MCF 10A (cell line): ENCODE measurements at places on chromosomes 1 and 21. TPM values are rescaled to one million over a fixed set of nuclear protein-coding genes. Genes with fewer than 3 reads are reported as not detected.

DNA sequence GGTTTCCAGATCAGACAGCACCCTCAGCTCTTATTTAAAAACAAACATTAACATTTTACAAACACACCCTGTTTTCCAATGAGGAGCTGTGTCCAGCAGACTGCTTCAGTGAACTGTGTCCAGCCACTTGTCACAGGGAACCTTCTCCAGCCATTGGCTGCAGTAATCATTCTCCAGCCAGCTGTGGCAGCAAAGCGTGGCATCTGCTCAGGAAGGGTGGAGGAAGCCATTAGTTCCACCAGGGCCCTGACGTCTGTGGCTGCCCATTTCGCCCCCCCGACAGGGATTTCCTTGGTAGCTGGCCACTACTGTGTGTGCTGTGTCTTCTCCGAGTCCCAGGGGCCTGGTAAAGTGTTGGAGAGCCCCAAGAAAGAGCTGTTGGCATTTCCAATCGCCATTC lies 62.9 kb upstream of the SELENON start:
- no peaks in the 10 kb centered on the region for H3K36me3 ChIP-seq
- H3K27ac ChIP-seq: no peak overlapping the region
- no peak overlapping the region for H3K4me3 ChIP-seq
- peaks cover 28% of the 10 kb centered on the region for H3K27me3 ChIP-seq
- no peak for DNase-seq

Gene CFHR4
- not detected in 2 replicates for total RNA-seq

Gene ICOSLG
- 1.2 and 1.5 TPM in 2 replicates for total RNA-seq

Gene KIF2C
- 20.8 and 25.1 TPM in 2 replicates for total RNA-seq

- peak; percentile 98 for DNase-seq
- H3K27me3 ChIP-seq: no peaks in the 10 kb centered on the region
- H3K36me3 ChIP-seq: peaks cover 7% of the 10 kb centered on the region
Observed at GRCh38 chr1:32989160-32990050, 24.8 kb upstream of the RNF19B start.

DNA sequence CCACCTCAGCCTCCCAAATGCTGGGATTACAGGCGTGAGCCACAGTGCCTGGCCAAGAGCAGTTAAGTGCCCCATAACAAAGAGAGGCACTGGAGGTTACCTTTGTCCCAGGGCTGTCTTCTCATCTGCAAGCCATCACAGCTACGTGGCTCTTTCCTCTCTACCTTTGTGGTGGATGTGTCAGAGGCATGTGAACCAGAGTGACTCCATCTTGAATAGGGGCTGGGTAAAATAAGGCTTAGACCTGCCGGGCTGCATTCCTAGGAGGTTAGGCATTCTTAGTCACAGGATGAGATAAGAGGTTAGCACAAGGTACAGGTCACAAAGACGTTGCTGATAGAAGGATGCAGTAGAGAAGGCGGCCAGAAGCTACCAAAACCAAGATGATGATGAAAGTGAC lies 59.4 kb upstream of the POU2F1 start:
- H3K4me3 ChIP-seq: no peak overlapping the region
- no peak overlapping the region for H3K27ac ChIP-seq
- no peaks in the 10 kb centered on the region for H3K36me3 ChIP-seq
- no peaks in the 10 kb centered on the region for H3K27me3 ChIP-seq

- no peak for DNase-seq
- H3K4me1 ChIP-seq: no peaks in the 10 kb centered on the region
- H3K27ac ChIP-seq: no peak within 1 kb of the TSS
- H3K27me3 ChIP-seq: no peaks in the 10 kb centered on the region
Observed at GRCh38 chr1:198540580-198540979, at the start of gene ATP6V1G3. Gene ATP6V1G3 (minus strand): TSS chr1:198540680. CDS start chr1:198540650, 30 bp downstream.

- no peak for DNase-seq
- no peaks in the 10 kb centered on the region for H3K36me3 ChIP-seq
- H3K27ac ChIP-seq: no peak overlapping the region
- no peaks in the 10 kb centered on the region for H3K4me1 ChIP-seq
- H3K27me3 ChIP-seq: peaks cover 10% of the 10 kb centered on the region
Observed at GRCh38 chr1:217076902-217077301, 353.7 kb upstream of the ESRRG start.

DNA sequence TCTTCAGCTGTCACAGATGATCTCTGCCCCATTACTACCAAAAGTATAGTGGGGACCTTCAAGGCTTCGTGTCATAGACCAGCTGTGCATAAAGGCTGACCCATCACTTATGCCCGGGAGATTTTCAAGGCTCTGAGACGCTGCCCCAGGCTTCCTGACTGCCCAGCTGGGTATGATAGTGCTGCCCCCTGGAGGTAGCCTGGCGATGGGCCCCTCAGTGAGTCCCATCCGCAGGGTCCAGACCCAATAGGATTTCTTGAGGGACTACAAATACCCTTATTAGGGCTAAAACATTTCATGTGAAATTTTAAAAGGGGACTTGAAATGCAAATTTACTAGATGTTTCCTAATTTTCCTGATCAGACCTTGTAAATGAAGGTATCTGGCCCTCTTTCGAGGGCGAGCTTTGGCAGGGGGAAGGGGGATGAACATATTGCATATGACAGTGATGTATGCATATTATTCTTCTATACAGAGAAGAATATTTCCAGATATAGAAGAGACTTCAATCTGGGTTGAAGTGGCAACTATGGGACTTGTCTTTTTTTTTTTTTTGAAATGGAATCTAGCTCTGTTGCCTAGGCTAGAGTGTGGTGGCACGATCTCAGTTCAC lies 11.7 kb upstream of the FCMR start:
- no peaks in the 10 kb centered on the region for H3K27me3 ChIP-seq
- no peak overlapping the region for H3K4me3 ChIP-seq
- H3K36me3 ChIP-seq: no peaks in the 10 kb centered on the region
- no peaks in the 10 kb centered on the region for H3K4me1 ChIP-seq

DNA sequence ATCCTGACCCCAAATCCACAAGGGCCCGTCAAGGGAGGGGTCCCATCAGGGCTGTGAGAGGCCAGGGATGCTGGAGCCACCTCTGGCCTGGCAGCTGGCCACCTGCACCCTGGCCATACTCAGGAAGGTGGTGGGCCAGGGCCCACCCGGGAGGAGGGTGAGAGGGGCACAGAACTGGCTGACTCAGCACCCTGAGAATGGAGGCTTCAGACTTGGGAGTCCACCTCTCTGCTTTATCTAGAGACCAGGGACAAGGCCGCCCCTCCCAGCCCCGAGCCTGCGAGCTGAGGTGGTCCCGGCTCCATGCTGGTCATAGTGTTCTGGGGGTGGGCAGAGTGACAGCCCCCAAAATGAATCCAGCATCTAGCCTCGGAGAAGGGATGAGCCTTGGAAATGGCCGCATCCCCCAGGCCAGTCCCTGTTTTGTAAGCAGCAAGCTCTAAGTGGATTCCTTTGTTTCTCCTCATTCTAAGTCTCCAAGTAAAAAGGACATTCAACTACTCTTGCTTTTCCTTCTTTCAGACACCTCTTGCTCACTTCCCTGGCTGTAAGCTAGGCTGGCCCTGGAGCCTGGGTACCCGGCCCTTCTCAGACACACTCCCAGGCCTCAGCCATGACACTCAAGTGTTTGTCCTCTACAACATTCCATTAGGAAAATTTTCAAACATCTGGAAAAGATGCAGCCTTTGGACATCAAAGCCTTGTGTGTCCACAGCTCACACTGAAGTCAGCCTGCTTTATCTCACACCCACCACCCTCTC lies 12.3 kb downstream of the WNT3A start:
- peaks cover 8% of the 10 kb centered on the region for H3K4me1 ChIP-seq
- no peak overlapping the region for H3K27ac ChIP-seq
- DNase-seq: no peak
- H3K4me3 ChIP-seq: no peak overlapping the region
- no peaks in the 10 kb centered on the region for H3K36me3 ChIP-seq
- H3K27me3 ChIP-seq: peaks cover 16% of the 10 kb centered on the region

DNA sequence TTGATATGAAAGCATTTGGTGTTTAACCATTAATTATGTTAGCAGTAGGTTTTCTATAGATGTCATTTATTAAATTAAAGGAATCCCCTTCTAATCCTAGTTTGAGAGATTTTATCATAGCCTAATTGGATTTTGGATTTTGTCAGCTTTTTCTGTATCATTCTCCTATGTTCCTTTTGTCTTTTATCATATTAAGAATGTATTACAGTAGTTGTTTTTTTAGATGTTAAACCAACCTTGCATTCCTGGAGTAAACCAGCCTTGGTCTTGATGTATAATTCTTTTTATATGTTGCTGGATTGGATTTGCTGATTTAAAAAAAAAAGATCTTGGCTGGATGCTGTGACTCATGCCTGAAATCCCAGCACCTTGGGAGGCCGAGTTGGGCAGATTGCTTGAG lies 5.6 kb downstream of the SETDB1 start:
- peaks cover 96% of the 10 kb centered on the region for H3K36me3 ChIP-seq
- no peak overlapping the region for H3K27ac ChIP-seq
- DNase-seq: peak; percentile 24
- no peak overlapping the region for H3K4me3 ChIP-seq

Gene NTMT2
- not detected in 2 replicates for total RNA-seq

Gene SOX13
- 23.7 and 32.8 TPM in 2 replicates for total RNA-seq

DNA sequence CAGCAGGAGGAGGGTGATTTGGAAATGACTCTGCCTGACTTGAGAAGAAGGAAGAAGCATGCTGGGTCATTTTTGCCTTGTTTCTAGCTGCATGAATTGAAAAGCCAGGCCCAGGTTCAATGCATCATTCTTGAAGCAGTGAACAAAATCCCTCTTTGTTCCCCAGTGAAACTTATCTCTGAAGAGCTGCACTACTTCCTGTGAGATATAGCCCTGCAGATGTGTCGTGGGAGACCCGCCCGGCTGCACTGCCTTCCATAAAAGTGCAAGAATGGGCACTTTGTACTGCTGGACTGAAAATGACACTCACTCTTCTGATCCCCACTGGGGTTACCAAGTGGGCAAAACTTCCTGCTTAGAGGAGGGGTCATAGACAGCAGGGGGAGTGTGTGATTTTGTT lies 249.2 kb upstream of the NFIA start:
- peaks cover 81% of the 10 kb centered on the region for H3K27me3 ChIP-seq
- DNase-seq: no peak
- no peak overlapping the region for H3K4me3 ChIP-seq
- H3K4me1 ChIP-seq: no peaks in the 10 kb centered on the region
- no peak overlapping the region for H3K27ac ChIP-seq
- H3K36me3 ChIP-seq: no peaks in the 10 kb centered on the region

- H3K4me1 ChIP-seq: no peaks in the 10 kb centered on the region
- H3K4me3 ChIP-seq: no peak overlapping the region
- DNase-seq: no peak
- peaks cover 35% of the 10 kb centered on the region for H3K36me3 ChIP-seq
- H3K27me3 ChIP-seq: no peaks in the 10 kb centered on the region
- no peak overlapping the region for H3K27ac ChIP-seq
Observed at GRCh38 chr1:61864489-61864888, 122.2 kb downstream of the PATJ start.

Gene PRR9
- not detected in 2 replicates for total RNA-seq

DNA sequence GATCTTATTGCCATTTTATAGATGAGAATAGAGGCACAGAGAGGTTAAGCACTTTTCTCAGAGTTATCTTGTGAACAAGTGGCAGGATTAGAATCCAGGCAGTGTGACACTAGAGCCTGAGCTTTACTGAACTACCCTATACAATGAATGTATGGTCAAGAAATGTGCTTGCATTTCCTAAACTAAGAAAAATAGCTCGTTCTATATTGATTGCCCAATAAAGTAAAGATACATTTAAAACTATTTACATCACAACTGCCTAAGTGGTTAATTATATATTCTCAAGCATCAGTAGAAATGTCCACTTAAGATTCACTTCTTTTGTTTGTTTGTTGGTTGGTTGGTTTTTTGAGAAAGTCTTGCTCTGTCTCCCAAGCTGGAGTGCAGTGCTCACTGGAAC lies 91.6 kb downstream of the ZFYVE9 start:
- H3K27me3 ChIP-seq: no peaks in the 10 kb centered on the region
- peaks cover 9% of the 10 kb centered on the region for H3K4me1 ChIP-seq
- H3K36me3 ChIP-seq: peaks cover 6% of the 10 kb centered on the region
- no peak overlapping the region for H3K4me3 ChIP-seq

- H3K27ac ChIP-seq: peak overlapping the region; percentile 47
- peaks cover 5% of the 10 kb centered on the region for H3K36me3 ChIP-seq
- H3K4me1 ChIP-seq: peaks cover 6% of the 10 kb centered on the region
- DNase-seq: peak; percentile 84
- H3K4me3 ChIP-seq: peak overlapping the region; percentile 13
Observed at GRCh38 chr1:97849345-97850340, 71.2 kb downstream of the DPYD start.
